Stimulated activated memory B cell treated with anti-CD40 and anti-IgM and Interleukin-4, amounts not matched to agents 10 μg/mL and 1 μg/mL and 100 μg/mL, for 72 hours (primary cell): ENCODE measurements at places on chromosomes 11 and 22.

DNA sequence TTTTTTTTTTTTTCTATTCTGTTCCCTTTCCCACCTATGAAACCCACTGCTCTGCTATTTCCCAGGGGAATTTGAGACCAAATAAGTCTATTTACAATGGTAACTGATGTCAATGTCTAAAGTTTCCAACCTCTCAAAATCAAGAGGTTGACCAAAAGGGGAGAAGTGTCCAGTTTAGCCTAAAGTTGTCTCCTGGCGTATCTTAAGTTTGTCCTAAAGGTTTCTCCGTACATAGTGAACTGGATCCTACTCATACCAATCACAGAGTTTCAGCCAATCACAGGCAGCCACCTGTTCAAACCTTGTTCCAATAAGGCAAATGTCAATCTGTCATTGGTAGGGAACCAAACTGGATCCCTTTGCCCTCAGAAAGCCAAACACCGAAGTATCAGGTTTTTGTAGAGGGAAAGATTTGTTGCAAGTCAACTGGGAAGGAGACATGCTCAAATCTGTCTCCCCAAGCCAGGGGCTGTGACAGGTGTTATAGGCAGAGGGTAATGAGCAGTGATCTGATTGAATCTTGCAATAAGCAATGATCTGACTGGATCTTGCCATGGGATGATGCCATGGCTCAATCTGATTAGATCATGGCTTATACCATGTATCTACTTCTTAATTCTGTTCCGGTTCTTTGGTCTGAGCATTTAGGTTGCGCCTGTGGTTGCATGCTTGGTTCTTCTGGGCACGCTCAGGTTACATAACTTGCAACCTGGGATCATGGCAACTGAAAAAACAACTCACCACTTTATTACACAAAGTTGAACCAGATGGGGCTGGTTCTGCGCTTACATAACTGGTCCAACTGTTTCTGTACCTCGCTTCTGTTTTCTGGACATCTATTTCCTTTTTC, 1.1 kb upstream of the VPS37C start:
- ATAC-seq, result no peak

GRCh38 chr22:45033136-45033535, 23.3 kb upstream of the PHF21B start:
- ATAC-seq, result no peak

DNA sequence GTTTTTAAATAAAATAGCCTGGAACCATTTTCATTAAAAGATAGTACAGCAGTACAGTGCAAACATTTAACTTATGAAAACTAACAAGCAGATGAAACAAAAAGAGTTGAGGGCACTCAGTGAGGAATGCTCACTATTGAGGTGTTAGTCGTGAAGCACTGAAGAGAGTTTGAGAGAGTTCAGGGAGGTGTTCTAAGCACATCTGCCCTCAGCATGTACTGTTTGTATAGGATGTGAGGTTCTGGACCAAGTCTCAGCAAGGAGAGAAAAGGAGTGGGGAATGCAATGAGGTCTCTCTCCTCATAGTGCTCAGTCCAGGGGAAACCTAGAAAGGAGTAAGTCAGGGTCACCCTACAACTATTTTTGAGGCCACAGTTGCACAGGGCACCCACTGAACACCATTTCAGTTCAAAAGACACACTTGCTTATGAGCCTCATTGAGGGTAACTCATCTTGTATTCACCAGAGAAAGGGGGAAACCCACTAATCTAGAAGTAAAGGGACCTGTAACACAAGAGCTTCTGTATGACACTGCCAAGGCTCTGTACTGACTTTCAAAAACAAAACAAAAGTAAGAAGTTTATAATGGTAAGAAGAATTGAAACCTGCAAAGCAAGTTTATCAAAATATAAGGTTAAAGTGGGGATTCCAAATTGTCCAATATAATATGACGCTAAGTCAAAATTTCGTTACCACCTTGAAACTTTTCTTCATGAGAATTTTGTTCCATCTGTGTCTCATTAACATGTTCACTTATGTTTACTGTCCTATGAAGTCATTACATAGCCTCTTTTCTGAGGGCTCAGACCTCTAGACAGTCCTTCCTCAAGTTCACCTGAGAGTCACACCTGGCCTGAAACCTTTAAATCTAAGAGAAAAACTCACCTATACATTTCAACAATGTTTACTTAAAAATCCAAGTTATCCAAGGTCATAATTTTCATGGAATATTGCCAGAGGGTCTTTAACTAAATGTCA, 275.3 kb downstream of the ETS1 start:
- ATAC-seq, result peak; percentile 86

DNA sequence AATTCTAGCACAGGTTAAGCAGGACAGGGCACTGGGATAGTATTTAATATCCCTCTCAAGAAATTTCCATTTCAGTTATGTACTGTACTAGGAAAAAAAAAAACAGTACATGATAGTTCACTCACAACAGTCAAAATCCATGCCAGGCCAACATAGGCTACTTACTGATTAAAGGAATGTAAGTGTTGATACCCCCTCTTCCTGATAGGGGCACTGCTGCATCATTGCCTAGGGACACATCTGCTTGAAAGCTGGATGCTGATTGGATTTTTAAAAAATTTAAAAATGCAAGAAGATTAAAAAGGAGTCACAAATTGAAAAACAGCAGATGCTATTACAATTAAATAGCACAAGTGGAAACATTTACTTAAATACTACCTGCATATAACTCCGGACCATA, 43.4 kb downstream of the APOL5 start:
- no peak for ATAC-seq

- no peak for ATAC-seq
Observed at GRCh38 chr11:109236696-109237095, 185.3 kb upstream of the C11orf87 start.

GRCh38 chr11:85483861-85484260, 143.3 kb downstream of the DLG2 start:
- no peak for ATAC-seq

GRCh38 chr11:44690651-44691050, 36.1 kb upstream of the TSPAN18 start:
- no peak for ATAC-seq

GRCh38 chr11:27673979-27674663, 26.1 kb downstream of the BDNF start:
- no peak for ATAC-seq

DNA sequence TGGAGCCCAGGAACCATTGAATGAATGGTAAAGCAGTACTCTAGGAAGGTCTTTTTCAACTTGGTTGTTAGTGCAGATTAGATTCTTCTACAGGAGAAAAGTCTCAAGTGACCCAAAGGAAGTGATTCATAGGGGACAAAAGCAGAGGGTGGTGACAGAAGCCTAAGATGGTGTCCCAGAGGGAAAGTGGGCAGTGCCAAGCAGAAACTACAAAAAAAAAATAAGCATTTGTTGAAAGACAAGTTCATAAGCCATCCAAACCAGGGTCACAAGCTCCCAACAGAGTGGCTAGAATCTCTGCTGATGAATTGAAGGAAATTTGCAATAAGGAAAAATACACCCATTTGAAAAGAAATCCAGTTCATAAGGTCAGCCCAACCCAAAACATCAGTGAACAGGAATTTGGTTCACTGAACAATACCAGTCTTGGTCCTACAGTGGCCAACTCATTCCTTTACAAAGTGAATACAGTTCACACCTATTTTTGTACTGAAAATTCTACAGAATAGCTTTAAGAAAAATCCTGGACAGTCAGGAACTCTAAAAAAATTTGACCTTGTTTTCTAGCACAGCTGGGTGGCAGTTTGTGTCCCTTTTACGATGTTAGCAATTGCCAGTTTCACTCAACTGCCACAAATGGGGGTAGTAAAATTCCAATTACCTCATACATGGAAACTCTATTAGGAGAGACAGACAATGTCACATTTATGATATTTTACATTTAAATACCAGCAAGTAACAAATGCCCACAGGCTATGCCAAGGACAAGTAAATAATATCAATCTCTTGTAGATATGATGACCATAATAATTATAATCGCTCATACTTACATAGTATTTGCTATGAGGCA, 21.6 kb upstream of the NUP160 start:
- peak; percentile 41 for ATAC-seq

DNA sequence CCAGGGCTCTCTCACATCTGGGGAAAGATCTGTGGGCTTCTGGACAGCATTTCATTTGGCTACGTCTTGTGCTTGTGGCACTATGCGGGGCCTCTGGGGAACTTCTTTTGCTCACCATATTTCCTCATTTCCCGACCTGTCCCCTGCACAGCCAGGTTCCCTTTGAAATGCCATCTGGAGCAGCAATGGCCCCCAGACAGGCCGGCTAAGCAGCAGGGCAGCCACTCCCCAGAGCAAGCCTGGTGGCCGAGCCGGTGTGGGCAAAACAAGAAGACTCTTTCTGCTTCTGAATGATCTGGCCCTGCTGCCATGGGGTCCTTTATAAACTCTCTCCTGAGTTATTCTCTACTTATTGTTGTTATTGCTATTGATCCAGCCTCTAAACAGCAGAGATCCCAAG, 190.7 kb upstream of the NECTIN1 start:
- no peak for ATAC-seq

DNA sequence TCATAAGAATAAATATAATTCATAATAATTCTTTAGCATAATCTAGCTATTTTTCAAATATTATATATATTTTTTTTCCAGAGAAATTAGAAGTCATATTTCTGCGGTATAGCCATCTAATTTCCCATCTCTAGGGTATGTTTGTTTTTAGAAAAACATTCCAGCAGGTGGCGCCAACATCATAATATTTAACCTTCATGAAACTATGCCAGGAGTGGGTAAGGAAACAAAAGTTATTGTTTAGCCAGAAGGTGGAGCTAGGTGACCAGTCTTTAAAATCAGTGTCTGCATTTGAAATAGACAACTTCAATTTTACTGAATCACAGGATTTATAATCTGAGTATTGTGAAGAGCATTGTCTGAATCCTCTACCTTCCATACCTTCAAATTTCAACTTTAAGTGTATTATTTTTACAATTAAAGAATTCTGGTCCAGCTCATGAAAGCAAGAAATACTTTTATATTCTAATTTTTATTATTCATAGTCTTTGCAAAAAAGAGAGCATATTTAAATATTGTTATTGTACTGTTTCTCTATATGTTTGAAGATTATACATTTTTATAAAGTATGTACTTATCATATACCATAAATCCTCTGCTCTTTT, 15.7 kb upstream of the CCDC179 start:
- peak; percentile 78 for ATAC-seq

GRCh38 chr22:27175021-27175838, 517.8 kb downstream of the MIAT start:
- no peak for ATAC-seq

- no peak for ATAC-seq
Observed at GRCh38 chr11:114832532-114833125, 154.3 kb downstream of the NXPE2 start.

DNA sequence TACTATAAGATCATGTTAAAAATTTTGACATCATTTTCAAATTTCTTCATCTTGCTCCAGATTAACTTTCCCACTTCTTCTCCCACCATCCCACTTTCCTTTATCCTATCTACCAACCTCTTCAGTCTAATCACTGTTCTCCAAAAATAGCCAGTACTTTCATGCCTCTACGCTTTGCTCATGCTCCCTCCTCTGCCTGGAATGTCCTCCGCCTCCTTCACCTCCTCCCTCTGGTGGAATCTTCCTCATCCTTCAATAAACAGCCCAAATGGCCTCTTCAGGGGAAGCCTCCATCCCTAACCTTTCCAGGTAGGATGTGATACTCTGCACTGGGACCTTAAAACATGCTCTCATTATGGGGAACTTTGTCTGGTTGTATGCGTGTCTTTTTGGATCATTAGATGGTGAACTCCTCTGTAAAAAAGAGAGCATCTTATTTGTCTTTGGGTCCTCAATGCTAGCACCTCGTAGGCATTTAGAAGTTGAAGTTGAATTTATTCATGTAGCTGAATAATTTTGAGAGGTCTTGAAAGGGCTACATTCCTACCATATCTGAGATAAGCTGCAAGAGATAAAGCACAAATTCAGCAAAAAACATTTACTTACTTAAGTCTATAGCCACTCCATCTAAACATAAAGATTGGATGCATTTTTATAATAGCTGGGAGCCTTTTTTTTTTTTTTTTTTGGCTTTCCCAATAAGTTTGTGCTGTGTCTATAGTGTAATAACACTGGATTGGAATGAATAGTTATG, 8.0 kb upstream of the CSRP3 start:
- ATAC-seq, result no peak

- no peak for ATAC-seq
Observed at GRCh38 chr11:30510750-30511149, 75.4 kb downstream of the MPPED2 start.

DNA sequence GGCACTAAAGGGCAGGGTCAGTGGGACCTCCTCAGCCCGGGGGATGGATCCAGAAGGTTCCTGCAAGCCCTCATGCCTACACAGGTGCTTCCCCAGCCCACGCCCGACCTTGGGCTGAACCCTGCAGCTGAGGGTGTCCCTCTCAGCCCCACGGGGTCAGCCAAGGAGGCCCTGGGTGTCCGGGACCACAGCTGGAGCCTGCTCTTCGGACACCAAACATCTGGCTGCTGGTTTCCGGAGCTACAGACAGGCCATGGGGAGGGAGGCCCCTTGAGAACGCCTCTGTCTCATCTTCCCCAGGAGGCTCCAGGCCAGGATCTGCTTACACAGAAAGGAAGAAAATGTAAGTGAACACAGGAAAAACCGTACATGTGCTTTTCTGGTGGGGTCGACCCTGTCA, 355.7 kb downstream of the MN1 start:
- ATAC-seq, result no peak

DNA sequence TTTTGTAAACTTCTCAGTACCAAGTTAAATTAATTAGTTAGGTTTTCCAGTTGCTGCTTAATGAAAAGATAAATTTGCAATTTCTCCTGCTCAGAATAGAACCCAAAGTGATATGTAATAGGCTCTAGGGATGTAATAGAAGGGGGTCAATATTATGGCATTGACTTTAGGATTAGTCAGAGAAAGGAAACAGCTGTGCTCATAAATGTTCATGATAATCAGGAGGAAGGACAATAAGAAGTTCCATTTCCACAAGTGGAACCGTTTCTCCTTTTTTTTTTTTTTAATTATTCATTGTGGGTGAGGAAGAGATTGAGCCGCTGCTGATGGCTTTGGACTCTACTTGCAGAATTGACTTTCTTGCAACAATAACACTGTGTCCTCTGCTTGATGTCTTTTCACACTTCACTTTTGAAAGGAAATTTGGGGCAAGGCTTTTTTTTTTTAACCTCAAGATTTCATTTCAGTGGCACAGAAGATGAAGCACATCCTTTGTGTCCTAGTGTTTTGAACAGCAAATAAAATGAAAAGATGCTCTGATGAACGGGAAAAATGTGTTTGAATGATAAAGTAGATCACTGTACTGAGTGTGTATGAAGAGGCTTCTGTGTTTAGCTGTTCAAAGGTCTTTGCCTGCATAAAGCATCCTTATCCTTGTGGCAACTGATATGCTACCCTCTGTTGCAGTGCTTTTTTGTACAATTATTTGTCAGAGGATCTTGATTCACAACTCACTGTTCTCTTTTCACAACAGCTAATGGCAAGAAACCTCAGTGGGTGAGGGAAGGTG, 62.4 kb downstream of the GAS2 start:
- ATAC-seq, result no peak

GRCh38 chr11:579830-580601, 3.7 kb downstream of the PHRF1 start:
- no peak for ATAC-seq

DNA sequence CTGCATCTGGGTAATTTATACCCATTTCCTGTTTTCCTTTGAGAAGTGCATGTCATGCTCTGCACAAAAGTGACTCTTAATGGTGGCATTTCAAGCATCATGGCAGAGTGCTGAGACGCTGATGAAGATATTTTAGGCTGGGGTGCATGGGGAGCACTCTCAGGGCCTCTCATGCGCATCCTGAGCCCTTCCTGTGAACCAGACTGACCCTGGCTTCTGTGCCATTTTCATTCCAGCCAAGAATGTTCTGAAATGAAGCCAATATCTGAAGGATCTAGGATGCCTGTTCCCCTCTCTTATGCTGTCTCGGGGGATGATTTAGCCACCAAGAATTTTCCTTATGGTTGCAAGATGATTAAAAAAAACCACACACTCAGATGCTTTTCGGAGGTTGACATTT, 61.5 kb downstream of the MIAT start:
- no peak for ATAC-seq
